ENCODE measurements at places on chromosomes 5 and 9.

- DNase-seq: no peak
Observed at GRCh38 chr9:126439883-126440653, 113.4 kb downstream of the MVB12B start.

GRCh38 chr9:76400534-76401096, 6.4 kb upstream of the RFK start:
- no peak for DNase-seq

DNA sequence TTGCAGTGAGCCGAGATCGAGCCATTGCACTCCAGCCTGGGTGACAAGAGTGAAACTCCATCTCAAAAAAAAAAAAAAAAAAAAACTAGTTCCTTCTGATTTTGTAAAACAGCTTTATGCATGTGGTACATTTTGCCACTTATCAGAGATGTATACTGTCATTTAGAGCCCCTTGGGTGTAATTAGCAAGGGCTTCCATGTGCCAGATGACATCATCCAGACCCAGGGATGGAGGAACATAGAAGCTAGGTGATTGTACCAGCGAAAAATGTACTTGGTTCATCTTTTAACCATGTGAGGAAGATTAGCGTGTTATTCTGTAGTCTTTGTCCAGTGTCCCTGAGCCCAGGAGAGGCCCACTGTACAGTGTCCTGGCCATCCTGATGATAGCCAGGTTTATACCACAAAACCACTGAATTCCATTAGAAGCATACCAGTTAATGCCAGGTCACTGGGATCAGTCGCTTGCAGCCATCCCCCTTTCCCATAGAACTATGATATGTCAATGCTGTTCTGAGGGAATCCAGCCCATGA, 239.3 kb upstream of the SGCD start:
- DNase-seq: no peak

DNA sequence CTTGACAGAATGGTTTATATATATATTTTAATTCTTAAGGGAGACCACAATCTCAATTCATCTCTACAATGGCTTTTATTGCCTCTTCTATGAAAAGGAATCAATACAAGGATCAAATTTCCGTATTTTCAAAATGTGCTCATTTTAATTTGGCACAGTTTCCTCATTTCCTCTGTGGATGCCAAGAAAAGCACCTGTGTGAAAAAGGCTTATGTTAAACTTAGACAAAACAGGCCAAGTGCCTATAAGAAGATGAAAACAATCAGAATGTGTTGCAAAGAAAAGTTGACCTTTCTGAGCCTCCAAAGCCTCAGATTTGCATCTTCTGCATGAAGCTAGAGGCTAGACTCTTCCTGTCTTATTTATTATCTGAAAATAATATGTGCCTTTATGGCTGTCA, 173.7 kb upstream of the SLC12A2 start:
- DNase-seq: no peak

DNA sequence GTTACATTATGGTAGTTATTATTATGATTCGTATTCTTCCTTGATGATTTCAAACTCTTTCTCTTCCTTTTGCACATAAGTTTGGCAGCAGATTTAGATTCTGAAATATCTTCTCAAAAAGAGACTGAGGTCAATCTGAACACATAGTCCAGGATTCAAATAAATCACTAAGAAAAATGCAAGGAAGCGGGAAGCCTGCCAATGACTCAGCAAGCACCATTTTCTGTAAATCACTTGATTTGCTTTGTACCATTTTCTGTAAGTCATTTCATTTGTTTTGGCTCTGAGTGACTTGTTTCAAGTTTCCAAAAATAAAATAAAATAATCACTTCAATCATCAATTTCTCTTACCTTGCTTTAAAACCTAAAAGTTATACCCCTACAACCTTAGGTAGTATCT, 24.6 kb upstream of the GLIS3 start:
- DNase-seq: no peak

DNA sequence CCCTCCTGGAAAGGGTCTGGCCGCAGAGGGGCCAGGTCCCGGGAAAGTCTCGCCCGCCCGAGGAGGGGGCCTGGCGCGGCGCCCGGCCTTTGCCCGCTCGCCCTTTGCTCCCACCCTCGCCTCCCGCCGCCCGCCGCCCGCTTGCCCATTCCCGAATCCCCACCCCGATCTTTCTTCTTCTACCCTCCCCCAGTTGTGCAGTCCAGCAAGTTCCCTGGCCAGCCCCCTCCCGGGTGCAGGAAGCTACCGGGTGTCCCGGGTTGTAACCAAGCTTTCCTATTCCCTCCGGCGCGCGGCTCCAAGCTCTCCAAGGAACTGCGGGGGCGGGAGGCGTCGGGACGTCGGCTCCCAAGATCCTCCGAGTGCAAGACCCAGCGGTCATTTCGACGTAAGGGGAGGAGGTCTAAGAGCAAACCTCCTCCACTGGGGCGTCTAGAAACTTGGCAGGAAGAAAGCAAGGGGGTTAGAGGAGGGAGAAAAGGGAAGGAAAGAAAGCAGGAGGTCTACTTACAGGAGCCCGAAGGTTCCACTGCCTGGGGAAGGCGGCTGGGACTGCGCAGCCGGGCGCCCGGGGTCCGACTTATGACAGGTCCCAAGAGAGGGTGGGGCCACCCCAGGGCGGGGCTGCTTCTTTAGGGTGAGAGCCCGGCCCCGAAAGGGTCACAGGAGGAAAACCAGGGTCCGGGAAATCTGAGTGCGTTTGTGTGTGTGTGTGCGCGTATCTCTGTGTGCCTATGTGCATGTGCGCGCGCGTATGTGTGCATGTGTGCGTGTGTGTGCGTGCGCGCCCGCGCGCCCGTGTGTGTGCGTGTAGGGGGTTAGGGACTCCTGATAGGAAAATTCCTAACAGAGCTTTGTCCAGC, at the start of gene PTGR1:
Gene PTGR1 (minus strand): TSS at position 556 of the 863 bp plus-strand sequence. CDS start 2,225 bp downstream, outside the sequence.
- peak; percentile 13 for DNase-seq

- no peak for DNase-seq
Observed at GRCh38 chr5:73666891-73667290, 40.9 kb downstream of the ARHGEF28 start.

- DNase-seq: no peak
Observed at GRCh38 chr9:125906144-125906543, 159.0 kb downstream of the PBX3 start.

DNA sequence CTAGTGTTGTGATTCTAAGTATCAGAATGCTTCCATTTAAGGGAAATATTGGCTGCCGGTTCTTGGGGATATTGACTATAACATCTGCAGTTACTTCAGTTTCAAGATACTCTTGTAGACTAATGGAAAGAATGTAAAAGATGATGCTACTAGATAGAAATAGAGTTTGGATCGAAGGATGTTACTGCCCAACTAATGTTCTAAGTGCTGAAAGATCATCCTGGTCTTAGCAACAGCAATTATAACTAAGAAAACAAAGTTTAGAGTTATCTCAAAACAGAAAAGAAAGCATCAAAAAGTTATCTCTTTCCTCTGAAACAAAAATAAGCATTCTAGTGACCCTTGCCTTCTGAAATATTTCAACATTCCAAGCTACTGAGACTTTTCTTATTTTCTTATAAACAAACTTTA, 49.9 kb downstream of the ITGA1 start:
- no peak for DNase-seq

DNA sequence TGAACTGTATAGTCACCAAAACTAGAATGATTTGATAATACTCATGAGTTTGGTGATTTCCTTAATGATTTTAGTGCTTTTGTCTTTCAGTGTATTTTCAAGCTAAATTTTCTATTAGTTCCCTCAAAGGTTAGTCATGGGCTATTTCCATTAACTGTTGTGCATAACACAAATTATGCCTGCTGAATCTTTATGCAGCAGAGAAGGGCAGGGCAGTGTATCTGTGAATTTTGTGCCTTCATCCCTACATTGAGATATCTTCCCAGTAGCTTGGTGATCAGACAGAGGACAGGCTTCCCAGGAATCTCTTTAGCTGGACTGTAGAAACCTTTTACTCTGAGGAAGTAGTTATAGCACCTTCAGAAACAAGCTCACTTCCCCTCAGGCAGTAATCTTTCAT, 1036.9 kb downstream of the EFNA5 start:
- no peak for DNase-seq

GRCh38 chr5:149200355-149200754, 59.1 kb downstream of the ABLIM3 start:
- DNase-seq: no peak

GRCh38 chr5:20323323-20323722, 335.3 kb upstream of the CDH18 start:
- no peak for DNase-seq

DNA sequence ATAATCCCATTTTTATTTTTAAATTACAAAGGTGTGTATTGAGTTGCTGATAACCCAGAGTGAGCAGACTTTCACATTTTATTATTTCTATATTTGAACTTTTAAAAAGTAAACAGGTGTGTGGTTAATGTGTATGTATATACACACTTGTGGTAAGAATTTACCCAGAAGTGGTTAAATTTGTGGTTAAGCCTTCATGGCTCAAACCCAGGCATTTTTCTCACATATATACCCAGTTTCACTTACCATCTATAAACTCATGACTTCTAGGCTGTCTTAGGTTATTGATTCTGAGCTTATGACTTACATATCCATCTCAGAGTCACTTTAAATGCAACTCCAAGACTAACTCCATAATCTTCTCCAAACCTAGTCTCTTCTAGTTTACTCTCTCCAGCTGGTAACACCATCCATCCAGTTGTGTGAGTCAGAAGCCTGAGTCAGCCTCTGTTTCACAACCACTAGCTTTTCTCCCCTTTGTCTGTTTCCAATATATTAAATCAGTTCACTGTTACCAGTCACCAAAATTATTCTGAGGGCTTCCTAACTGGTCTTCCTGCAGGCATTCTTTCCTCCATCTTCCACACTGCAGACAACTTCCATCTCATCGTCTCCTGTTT, 20.2 kb downstream of the ZBED3 start:
- no peak for DNase-seq

DNA sequence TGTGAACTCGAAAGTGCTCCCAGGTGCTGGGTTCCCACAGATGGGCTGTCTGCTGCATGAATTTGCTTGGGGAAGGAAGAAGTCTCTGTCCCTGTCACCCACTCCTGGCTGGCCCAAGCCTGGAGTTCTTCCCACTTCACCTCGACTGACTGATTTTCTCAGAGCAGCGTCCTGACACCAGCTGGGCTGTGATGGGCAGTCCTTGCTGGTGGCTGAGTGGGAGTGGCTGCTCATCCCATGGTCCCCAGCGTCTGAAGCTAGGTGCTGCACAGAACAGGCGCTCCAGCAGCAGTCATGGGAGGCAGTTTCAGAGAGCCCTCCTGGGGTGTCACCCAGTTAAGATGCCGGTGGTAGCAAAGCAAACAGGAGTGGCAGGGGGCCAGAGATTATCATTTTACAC, 10.1 kb upstream of the NEURL1B start:
- no peak for DNase-seq

DNA sequence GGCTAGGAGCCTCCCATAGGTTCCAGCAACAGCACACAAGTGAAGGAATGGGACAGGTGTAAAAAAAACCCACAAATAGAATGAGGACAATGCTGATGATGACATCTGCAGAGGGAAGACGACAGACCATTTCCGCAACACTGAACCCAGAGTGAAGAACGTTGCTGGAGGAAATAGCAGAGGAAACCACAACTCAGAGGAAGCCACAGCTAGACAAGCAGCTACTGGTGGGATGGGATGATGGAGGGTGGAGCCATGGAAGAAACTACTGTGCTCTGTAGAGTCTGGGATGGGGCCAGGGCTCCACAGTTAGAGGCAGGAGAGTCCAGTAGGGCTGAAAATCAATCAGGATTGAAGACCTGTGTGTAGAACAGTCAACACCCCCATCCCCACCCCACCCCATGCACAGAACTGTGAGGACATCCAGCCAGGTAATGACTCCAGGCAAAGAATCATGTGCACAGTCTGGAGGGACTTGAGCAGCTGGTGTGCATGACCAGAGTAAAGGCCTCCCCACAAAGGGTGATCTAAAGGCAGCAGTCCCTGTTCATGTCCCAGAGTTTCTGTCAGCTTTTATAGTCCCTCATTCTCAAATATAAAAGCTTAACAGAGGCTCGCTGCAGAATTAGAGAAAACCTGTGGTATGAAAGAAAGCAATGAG, 65.2 kb upstream of the SPIN1 start:
- peak; percentile 71 for DNase-seq

DNA sequence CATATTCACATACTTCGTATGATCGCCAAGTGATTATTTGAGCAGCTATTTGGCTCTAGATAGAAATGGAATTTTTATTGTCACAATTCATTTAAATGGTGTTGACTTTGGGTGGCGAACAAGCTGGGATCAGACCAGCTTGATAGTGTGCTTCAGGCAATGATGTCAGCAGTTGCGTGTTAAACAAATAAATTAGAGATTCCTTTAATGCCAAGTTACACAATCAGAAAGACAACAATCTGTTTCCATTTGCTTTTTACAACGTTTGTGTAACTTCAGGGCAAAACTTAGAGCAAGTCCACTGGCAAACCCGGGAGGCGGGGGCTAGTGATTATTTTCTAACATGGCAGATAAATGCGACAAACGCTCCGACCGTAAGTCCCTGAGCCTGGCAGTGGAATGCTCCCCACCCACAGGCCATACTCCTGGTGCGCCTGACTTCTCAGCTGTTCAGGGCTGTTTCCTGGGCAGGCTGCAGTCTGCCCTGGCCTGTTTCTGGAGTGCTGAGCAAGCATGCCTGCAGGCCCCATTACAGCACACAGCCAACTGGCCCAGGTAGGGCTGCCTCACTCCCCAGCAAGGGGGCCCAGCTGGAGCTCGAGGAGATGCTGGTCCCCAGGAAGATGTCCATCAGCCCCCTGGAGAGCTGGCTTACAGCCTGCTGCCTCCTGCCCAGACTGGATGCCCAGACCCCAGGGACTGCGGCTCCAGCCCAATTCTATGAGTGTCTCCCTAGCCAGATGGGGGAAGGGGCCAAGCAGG, 88.7 kb downstream of the BASP1 start:
- DNase-seq: no peak

DNA sequence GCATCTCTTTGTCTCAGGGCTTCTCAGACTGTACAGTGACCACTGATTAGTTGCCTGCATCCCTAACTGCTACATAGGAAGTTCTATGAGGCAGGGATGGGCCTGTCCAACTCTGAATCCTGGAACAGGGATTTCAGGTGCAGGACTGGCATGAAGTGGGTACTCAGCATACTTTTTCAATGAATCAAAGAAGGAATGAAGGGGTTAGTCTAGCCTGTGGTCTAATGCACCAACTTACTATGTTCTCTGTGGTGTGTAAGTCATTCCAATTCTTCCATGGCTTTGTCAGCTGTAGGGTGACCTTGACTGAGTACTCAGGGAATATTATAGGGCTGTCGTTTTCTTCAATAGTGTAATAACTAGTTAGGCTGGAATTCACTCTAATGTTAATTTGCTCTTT, 8.3 kb downstream of the COL15A1 start:
- DNase-seq: no peak

DNA sequence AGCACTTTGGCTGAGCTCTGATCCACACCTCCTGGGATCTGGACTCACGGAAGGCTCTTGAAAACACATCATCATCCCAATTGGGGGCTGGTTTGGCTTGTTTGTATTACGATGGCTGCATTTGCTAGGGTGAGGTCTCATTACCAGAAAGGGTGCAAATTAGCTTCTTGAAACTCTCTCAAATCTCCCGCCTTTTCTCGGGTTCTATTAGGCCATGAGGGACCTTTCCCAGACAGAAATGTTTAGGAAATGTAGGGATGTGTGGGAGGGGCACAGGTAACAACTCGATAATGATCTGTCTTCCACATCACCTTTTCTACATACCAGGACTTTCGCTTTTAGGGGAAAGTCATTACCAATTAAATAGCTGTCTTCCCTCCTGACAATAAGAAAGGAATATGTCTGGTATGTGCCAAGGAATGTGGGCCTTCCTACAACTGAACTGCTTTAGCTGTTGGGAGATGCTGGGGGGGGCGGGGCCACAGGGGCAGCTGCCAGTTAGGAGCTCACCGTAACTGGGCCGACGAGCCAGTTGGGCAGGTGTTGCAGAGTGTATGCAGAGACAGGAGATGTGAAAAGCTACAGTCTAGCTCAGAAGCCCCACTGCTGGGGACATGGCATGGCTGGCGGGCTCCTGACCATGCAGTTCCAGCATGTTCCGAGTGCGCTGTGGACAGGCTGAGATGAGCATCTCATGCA, 71.2 kb downstream of the AK8 start:
- DNase-seq: no peak

Measured in CD4-positive, alpha-beta T cell treated with Interleukin-10 for 1 hour (primary cell).